ENCODE measurements at places on chromosomes 2 and 18.

GRCh38 chr2:126704434-126705160 lies 48.6 kb downstream of the GYPC start:
- no peak for DNase-seq

DNA sequence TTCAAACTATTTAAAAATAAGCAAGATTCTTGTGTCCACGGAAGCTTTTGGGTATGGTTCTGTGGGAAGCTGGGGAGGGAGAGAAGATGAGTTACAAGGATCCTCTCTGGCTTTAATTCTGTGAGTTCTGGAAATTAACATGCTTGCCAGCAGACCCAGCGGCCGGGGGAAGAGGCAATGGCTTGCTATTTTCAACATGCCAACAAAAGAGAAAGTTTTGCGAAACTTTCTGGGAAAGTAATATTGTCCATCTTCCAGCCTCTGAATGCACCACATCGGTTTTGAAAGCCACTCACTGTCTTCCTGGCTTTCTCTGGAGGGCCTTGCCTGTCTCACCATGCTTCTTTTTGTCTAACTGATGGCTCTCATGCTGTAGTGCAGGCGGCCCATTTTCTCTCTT lies 85.7 kb downstream of the EN1 start:
- DNase-seq = no peak

GRCh38 chr2:203126996-203127395 lies 111.8 kb upstream of the CYP20A1 start:
- no peak for DNase-seq

DNA sequence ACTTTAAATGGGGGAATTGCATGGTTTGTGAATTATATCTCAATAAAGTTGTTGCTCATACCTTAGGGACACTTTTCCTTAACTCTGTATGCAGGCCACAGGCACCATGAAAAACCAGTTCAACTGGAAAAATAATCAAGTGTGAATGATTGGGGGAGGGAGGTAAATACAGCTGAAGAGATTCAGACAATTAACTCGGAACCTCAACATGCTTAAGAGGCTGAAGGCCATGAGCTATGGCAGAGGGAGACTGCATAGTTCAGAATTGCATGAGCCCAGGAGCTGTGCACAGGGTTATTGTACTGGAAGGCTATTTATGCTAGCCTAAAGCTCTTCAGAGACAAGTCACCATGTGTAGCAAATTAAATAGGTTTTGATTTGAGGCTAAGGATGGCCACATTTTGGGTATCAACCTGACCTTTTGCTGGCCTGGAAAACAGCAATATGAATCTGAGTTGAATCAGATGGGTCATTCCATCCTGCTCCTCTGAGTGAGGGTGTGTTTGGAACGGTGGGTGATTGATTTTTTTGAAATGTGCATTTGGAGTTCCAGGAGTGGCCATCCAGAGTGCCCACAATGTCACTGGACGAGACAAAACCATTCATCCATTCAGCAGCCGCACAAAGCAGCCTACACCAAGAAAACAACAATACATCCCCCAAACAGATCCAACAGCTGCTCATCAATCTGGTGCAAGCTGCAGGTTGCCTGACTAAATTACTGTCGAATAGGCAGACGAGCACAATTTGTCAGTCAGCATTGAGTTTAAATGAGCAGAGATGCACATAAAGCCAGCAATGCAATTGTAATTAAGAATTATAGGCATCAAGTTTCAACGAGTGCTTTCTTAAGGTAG lies 42.5 kb downstream of the HRH4 start:
- DNase-seq = no peak

DNA sequence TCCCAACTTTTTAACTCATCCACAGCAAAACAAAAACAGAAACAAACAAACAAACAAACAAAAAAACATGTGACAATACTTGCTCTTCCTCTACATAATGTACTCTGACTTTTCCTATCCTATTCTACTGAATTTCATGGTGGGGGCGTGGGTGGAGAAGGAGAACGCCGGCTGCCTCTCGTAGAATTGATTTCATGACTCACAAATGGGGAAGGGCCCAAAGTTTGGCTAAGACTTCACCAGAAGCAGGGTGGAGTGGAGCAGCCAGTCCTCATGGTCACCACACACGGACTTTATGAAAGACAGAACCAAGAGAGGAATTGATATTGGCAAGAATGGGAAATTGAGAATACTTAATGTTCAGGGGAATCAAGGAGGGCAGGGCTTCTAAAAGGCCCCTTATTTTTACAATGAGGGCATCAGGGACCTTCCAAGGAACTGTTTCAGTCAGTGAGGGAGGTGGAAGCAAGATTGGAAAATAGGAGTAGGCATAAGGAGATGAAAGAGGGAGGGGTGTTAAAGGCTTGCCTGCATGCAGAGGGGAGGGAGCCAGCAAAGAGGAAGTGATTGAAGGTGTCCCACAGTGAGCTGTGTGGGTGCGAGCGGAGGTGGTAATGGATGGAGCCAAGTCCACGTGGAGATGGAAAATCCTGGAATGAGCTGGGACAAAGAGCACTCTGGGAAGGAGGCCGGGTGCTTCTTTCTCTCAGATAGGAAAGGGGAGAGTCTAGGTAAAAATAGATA lies 27.9 kb downstream of the MARCHF4 start:
- no peak for DNase-seq

GRCh38 chr2:135850892-135851668 lies 14.1 kb upstream of the LCT start:
- DNase-seq = no peak

DNA sequence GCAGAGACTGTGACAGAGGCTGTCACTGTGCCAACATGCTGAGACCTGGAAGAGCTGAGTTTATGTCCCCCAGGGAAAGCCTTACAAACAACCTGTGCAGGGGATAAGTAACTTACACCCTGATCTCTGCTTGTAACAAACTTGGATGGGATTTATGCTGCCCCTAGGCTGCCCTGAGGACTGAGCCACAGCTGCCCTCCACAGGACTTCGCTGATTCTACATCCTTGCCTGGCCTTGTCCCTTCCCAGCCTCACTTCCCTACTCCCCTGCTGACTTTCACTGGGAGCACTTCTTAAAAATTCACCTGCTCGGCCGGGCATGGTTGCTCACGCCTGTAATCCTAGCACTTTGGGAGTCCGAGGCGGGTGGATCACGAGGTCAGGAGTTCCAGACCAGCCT lies 45.9 kb upstream of the ASAP2 start:
- peak; percentile 64 for DNase-seq

- no peak for DNase-seq
Observed at GRCh38 chr18:39627936-39628335, 2062.3 kb upstream of the CELF4 start.

DNA sequence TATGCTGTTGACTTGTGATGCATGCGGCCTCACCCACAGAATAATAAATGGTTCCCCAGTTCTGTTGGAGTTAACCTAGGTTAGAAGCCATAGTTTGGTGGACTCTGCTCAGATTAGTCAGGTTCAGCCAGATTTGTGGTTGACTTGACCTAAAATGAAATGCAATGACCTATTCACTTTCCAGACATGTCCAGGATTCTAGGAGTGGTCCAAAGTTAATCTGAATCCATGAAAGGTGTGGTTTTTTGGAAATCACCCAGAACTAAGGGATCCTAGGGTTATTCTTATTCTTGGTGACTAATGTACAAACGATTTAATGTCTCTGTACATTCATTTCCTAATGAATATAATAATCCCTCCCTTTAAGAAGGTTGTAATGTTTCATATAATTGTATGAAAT lies 88.9 kb upstream of the RBBP8 start:
- no peak for DNase-seq

- DNase-seq = no peak
Observed at GRCh38 chr2:147614471-147614870, 230.4 kb upstream of the ACVR2A start.

DNA sequence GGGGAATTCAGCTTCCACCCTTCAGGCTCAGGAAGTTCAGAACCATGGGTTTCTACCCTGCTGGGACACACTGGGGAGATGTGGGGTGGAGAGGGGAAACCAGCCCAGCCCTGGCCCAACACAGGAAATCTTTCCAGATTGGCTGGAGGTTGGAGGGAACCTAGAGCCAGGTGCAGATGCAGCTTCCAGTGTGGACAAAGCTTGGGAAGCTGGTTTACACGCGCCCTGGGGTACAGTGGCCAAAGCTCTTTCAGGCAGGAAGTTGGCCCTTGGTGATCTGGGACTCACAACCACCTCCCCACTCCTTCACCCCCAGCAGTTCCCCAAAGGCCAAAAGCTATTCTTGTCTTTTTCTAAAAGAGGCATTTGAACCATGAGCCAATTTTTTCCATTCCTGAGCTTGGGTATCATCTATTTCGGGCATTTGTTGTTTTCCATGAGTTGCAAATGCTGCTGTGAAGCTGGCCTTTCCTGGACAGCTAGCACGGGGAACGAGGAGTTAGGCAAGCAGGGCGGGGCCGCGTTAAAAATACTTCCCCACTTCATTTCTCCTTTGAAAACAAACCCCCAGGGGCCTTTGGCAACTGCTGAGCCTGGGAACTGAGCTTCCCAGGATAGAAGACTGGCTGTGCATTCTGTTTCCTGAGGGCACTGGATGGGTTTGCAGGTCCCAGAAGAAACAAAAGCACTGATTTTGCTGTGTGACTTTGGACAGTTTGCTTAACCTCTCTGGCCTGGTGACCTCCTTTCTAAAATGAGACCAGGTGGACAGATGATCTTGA lies 3.1 kb upstream of the ARID5A start:
- DNase-seq = no peak

Data from WERI-Rb-1 (cell line).